ENCODE measurements at places on chromosomes 12 and 14. TPM values are rescaled to one million over a fixed set of nuclear protein-coding genes. Genes with fewer than 3 reads are reported as not detected.

- no peak for DNase-seq
These were observed 28.7 kb downstream of the TSPAN9 start for GRCh38 chr12:3105690-3106479.

DNA sequence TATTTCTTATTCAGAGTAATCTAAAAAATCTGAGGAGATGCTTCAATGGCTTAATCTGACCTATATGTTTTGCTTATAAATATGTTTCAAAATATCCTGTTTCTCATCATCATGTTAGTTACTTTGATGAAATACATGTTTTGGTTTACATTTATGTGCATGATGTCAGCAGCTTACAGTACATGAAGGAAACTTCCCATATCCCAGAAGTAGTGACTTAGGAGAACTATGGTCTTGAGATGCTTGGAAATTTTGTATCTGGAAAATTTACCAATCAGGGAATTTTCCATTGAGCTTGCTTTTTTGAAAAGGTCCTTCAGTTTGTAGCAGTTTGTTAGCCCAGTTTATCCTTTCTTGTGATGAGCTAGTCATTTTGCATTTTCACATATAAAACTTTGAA, 73.3 kb downstream of the RASSF8 start:
- no peak for DNase-seq

GRCh38 chr14:95143808-95144620, 13.3 kb downstream of the DICER1 start:
- DNase-seq = peak; percentile 5

DNA sequence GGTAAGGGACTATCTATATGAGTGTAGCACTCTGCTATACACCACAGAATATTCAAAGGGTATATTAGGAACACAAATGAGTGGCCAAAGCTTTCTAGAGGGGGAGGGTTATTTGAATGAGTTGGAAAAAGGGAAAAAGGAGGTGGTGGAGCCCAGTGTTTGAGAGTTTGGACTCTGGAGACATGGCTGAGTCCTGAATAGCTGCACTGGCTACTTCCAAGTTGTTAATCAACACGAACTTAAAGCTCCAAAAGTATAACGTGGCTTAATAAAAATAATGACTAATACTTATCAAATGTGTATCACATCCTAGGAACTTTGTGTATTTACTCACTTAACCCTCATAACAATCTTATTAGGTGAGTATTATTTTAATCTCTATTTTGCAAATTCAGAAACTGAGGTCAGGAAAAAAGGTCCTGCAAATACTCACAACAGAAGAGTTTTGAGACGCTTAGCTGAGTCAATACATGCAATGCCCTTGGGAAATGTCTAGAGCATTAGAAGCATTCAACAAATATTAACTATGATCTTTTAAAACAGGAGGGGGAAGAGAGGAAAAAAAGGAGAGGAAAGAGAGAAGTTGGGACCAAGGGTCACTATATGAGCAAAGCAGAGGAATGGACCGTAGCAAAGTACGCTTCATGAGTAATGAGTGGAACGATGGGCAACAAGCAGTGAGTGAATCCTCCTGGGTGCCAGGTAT, 189.5 kb upstream of the HMGA2 start:
- DNase-seq = peak; percentile 68

- DNase-seq = no peak
These were observed 150.6 kb upstream of the HIF1A start for GRCh38 chr14:61544448-61545330.

DNA sequence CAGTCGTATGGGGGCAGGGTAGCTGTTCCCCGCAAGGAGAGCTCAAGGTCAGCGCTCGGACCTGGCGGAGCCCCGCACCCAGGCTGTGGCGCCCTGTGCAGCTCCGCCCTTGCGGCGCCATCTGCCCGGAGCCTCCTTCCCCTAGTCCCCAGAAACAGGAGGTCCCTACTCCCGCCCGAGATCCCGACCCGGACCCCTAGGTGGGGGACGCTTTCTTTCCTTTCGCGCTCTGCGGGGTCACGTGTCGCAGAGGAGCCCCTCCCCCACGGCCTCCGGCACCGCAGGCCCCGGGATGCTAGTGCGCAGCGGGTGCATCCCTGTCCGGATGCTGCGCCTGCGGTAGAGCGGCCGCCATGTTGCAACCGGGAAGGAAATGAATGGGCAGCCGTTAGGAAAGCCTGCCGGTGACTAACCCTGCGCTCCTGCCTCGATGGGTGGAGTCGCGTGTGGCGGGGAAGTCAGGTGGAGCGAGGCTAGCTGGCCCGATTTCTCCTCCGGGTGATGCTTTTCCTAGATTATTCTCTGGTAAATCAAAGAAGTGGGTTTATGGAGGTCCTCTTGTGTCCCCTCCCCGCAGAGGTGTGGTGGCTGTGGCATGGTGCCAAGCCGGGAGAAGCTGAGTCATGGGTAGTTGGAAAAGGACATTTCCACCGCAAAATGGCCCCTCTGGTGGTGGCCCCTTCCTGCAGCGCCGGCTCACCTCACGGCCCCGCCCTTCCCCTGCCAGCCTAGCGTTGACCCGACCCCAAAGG, 804 bp downstream of the GAPDH start:
- peak; percentile 62 for DNase-seq

GRCh38 chr14:56694609-56695008, 115.0 kb downstream of the TMEM260 start:
- DNase-seq = no peak

DNA sequence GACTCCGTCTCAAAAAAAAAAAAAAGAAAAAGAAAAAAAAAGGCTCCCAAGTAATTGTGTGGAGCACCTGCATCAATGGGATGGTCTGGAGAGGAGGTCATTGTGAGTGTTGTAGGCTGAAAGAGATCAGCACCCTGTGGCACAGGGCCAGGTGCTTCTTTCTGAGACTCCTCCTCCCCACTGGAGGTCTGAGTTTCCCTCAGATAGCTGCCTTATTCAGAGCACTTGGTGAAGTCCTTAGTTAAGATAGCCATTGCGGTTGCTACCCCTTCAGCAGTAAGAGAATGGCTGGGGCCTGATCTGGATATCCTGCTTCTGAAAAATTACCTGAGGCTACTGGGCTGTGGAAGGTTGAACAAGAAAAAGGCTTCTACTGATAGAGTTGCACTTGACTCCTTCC, 69.8 kb downstream of the ANO6 start:
- DNase-seq = peak; percentile 21

GRCh38 chr14:74952180-74952665, 3.2 kb downstream of the PGF start:
- no peak for DNase-seq

GRCh38 chr12:69732088-69732487, 6.6 kb upstream of the RAB3IP start:
- DNase-seq = peak; percentile 69

GRCh38 chr14:104116288-104116755, 22.1 kb upstream of the KIF26A start:
- DNase-seq = no peak

GRCh38 chr12:107622001-107622400, 63.6 kb upstream of the PWP1 start:
- DNase-seq = peak; percentile 24

DNA sequence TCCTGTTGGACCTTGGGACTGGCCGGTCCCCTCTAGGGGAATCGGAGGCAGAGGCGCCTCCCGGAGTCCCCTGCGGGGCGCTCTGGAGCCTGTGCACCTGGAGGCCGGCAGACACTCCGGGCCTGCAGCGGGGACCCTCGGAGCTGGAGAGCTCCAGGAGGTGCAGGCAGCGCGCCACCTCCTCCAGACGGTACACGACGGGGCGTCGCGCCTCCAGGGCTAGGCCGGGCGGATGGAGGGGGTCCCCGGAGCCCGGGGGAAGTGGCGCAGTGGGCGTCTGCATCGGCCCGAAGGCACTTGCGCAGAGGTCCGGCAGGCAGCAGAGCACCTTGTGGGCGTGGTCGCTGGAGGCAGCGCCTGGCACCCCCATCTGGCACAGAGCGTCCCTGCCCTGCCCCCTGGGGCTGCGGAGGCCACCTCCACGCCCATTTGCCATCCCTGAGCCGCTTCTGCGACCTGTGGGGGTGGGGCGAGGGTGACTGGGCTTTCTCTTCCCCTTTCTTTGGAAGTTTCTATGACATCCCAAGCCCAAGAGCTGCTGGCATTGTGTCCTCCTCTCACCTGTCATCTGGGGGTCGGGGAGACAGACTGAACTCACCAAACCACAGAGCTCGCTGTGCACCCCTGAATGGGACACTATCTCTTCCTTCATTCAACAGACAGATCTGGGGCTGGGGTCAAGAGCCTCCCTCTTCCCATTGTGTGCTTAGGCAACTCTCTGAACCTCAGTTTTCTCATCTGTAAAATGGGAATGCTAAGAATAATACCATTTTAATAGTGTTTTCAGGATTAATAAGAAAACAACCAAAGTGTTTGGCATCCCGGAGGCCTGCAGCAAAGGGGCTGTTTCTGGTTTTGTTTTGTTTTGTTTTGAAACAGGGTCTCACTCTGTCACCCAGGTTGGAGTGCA, 37.5 kb upstream of the CORO1C start:
- DNase-seq = no peak

- DNase-seq = peak; percentile 62
These were observed 86.5 kb upstream of the MANSC4 start for GRCh38 chr12:27866373-27867101.

DNA sequence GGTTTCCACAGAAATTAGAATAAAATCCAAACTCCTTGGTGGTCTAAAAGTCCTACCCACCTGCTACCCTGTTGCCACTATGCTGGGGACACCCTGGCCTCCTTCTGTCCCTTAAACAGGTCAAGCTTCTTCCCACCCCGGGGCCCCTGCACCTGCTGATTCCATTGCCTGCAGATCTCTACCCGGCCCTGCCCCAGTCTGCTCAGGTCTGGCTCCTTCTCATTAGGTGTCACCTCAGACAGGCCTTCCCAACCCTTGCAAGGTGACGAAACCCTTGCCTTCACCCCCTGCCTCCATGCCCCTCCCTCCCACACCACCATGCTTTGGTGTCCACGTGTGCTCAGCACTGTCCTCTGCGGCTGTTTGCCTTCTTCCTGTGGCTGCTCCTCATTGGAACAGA, 170.6 kb downstream of the PIWIL1 start:
- no peak for DNase-seq

E2F7 gene
- 36.7 TPM for total RNA-seq

EIF2S3B gene
- total RNA-seq = 0.64 TPM

NKX2-8 gene
- total RNA-seq = not detected

ATP6V1D gene
- 194 TPM for total RNA-seq
